ENCODE measurements at places on chromosomes 2 and 18.
A peak's percentile ranks its signal among the peaks of the same experiment; 100 is the strongest.

- no peak for DNase-seq
Measured at GRCh38 chr2:133633881-133634409, 65.7 kb upstream of the NCKAP5 start.

DNA sequence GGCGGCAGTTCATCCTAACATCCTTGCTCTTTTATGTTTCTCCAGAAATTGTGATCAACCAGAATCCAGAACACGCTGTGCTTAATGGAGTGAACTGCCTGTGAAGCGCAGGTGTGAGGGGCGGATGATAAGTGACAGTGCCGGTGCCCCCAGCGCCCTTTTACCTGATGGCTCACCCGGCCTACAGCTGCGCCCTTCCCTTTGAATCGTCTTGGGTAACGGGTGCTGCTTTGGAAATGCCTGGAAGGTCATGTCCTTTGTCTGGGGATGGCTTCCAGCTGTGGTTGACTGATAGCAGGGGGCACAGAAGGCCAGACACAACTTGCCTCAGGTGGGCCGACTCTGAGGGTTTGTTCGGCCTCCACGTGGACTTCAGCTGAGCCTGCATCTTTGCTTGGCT, 119.4 kb downstream of the LPIN1 start:
- DNase-seq = no peak

DNA sequence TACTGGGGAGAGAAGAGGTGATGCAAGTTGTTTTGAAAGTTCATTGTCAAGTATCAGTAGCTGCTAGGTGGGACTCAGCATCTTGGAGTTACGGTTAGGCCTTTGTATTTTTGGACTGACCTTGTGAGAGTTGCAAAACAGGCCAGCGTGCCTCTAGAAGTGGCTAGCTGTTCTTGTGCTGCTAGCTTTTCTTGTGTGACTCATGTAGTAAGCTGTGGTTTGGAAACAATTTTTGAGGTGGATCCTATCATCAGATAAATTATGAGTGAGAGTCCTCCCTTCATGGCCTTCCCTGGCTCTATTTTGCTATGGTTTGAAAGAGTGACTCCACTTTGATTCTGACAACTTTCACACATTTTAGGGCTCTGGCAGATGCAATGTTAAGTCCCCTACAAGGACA, 409.2 kb upstream of the HS6ST1 start:
- no peak for DNase-seq

- DNase-seq = no peak
Measured at GRCh38 chr2:216245391-216245975, 126.8 kb downstream of the MARCHF4 start.

DNA sequence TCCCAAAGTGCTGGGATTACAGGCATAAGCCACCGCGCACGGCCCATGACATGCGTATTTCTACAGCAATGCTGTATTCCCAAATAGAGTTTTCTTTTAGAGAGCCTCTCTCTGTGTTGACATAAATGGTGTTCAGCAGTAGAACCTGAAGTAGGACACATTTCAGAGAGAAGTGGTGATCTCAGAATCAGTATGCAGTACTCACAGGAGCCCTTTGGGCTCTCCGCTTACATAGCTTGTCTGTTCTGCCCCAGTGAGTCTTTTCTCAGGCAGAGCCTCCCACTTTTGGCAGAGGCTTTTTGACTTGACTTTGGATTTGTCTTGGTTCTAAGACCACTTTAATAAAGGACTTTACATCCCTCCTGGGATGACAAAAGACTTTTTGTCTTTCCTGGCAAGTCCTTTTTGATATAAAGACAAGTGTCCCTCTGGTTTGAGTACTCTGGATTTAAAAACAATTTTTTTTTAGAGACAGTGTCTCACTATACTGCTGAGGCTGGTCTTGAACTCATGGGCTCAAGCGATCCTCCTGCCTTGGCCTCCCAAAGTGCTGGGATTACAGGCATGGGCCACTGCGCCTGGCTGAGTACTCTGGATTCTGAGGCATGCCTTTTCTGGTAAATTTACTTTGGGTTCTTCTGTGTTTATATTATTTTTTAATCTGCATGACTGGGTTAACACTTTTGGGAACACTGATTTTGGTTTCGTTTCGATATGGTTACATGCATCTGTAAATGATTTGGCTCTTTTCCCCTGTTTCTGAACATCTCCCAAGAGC, 113.3 kb downstream of the SMAD2 start:
- DNase-seq = no peak

- peak; percentile 53 for DNase-seq
Measured at GRCh38 chr18:623761-624620, 27.2 kb downstream of the CLUL1 start.

DNA sequence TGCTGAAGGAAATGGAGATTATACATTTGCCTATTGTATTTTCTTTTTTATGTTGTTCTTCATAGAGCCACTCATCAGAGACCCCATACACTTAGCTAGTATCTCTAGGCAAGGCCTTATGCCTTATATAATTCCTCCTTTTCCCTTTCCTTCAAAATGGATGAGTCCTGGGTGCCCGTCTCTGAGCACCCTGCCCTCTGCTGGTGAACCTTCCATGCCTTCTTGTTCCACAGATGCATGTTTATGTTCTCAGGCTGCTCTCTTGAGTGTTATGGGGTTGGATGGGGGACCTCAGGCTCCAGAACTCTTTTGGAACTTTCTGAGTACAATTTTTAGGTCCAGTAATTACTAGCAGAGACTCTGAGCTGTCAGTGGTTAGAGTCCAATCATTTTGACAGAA, 368.6 kb upstream of the SPRED2 start:
- no peak for DNase-seq

DNA sequence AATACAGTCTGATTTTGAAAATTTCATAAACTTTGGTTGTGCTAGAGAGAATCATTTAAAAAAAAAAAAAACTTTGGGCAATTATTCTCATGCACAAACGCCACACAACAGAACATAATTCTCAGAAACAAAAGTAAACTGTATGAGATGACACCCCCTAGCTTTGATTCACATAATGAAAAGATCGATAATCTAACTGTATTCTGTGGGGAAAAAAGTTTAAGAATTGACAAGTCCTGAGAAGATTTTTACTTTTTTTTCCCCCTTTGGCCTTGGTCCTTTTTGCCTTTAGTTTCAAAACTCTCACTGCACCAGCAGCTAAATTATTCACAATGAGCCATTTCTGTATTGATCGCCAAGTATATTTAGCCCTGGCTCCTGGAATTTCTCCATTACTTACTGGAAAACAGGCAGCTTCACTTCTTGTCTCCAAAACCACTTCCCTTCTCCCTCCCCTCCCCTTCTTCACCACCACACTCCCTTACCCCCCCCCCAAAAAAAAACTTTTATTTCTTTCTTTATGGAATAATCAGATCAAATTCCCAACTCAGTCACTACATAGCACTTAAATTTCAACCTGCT, 2.0 kb downstream of the IKZF2 start:
- no peak for DNase-seq

- no peak for DNase-seq
Measured at GRCh38 chr18:36352384-36352783, 54.9 kb downstream of the FHOD3 start.

- no peak for DNase-seq
Measured at GRCh38 chr2:12726271-12726670, 9.5 kb downstream of the TRIB2 start.

DNA sequence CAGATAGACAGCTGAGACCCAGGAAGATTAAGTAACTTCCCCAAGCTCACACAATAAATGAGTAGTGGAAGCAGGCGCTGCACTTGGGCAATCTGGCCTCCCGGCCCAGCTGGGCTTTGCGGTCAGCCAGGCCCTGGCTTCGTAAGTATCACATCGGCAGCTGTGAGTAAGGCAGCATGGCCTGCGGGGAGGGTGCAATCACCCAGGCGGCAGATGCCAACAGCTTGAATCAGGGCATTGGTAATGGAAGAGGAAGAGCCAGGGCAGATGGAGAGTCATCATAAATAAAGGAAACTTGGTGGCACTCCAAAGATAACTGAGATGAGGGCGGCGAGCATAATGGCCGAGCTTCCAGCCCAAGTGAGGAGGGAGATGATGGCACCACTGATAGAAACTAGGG, 217.9 kb upstream of the PID1 start:
- DNase-seq = no peak

DNA sequence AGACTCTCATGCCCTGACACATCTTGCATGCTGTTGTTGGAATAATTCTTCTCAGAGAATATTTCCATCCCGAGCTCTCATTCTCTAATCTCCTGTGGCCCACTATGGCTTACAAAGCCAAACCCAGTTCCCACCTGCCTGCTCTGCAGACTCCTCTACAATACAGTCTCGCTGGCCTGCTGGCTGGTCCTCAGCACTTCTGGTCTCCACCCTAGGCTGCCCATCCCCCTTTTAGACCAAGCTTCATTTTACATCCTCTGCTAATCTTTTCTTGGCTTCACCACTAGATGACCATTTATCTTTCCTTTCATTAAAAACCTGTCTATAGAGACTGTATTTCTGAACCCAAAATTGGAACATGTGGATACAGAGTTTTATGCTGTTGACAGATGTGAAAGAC, 42.5 kb upstream of the YPEL5 start:
- no peak for DNase-seq

DNA sequence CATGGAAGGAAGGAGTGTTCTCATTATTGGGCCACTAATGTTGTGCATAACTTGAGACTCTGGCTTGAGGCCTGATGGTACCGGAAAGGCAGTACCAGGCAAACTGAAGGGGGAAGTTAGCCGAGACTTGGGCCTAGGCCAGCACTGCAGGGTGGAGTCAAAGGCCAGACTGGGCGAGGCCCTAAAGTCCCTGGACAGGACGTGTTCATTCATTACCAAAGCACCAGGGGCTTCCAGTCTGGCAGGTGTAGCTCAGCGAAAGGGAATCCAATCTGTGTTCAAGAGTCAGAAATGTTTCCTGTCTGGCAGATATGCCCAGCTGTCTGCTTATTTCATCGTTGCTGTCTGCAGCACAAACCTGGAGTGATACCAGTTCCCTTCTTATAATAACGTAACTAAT, 4.7 kb upstream of the ITSN2 start:
- no peak for DNase-seq

DNA sequence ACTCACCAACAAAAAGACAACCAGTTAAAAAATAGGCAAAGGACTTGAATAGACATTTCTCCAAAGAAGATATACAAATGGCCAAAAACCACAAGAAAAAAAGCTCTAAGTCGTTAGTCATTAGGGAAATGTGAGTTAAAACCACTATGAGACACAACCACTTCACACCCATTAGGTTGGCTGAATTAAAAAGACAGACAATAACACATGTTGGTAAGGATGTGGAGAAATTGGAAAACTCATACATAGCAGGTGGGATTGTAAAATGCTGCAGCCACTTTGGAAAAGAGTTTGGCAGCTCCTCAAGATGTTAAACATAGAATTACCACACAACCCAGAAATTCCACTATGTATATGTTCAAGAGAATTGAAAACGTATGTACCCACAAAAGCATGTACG, 117.6 kb upstream of the SPATS2L start:
- no peak for DNase-seq

- DNase-seq = no peak
Measured at GRCh38 chr18:62809900-62810299, 94.6 kb downstream of the PHLPP1 start.

DNA sequence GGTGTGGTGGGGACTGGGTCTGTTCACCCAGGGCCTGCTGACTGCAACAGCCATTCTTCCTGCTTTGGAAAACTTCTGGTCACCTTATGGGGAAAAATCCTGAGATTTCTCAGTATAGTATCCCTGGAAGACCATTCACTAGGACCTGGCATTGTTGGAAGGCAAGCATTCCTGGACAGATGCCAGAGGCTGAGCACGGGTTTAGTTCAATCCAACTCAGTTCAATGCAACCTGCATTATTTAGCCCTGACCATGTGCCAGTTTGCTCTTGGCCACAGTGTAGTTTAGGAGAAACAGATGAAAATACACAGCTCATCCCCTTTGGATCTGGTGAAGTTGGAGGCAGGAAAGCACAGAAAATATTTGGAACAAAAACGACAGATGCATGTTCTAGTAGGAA, 95.9 kb downstream of the LPIN1 start:
- DNase-seq = no peak

DNA sequence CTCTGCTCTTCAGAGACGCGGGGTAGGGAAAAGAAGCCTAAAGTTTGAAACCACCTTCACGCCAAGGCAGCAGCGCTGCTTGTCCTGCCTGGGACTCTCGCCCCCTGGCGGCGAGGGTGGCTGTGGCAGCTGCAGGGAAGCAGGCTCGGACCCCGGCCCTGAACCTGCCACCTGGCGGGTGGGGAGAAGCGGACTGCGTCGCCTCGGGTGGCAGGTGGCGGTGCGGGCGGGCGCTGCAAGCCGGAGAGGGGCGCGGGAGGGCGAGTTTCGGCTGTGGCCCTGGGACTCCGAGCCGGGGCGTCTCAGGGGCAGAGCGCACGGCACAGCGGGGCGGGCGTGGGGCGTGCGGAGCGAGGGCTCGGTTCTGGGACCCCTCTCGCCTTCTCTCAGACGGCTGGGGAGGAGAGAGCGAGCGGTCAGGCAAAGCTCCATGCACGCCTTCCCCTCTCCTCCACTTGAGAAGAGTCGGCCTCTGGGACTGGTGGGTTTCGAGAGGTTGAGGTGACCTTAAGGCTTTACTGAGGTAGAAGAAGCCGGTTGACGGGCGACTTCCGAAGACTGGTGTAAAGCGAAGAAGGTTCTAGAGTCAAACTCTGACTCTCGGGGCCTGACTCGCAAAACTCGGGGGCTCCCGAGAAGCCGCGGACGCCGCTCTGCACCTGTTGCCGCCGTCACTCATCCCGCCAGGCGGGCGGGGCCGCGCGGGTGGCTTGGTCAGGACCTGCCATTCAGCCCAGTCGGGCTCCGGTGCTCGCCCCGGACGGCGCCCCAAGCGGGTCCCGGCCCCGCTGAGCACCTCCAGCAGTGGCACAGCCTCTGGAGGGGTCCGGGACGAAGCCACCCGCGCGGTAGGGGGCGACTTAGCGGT, 1.1 kb upstream of the BOLL start:
- DNase-seq = peak; percentile 47

Measured in stimulated activated CD4-positive, alpha-beta T cell treated with anti-CD3 and anti-CD28 coated beads, TNF-alpha, amount 100 ng/mL, for 24 hours (primary cell).